ENCODE measurements at places on chromosomes 7 and 10. TPM values are rescaled to one million over a fixed set of nuclear protein-coding genes. Genes with fewer than 3 reads are reported as not detected.

DNA sequence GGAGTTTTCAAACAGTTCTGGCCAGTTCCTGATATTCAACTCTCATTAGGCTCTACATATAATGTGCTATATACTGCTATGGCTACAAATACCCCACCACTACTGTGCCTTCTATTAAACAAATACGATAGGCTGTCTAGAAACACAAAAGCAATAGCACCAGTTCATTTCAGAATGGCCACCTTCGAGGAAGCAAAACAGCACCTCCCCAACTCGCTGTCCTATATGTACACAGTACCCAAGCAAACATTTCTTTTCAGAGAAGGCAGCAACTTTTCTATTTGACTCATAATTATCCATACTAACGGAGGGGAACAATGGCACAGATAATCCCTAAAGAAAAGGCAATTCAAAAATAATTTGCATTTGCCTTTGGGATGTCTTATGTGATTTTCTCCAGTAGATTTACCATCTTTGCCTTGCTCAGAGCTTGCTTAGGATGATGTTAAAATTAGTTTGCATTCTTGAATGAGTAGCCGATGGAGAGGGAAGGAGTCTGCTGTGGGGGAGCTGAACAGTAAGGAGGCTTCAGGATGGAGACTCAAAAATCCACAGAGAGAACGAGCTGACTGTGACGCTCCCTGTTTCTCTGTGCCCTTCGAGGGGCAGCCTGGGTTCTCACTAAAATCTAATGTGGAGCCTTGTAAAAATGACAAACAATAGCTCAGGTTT lies 218.7 kb downstream of the FANK1 start:
- no peak for DNase-seq
- H3K36me3 ChIP-seq: no peaks in the 10 kb centered on the region
- H3K27ac ChIP-seq: no peak overlapping the region
- no peaks in the 10 kb centered on the region for H3K27me3 ChIP-seq
- peaks cover 17% of the 10 kb centered on the region for H3K4me1 ChIP-seq

- H3K4me1 ChIP-seq: no peaks in the 10 kb centered on the region
- H3K27ac ChIP-seq: no peak overlapping the region
- DNase-seq: no peak
- no peaks in the 10 kb centered on the region for H3K27me3 ChIP-seq
Observed at GRCh38 chr10:37344413-37344812, 219.0 kb downstream of the ANKRD30A start.

DNA sequence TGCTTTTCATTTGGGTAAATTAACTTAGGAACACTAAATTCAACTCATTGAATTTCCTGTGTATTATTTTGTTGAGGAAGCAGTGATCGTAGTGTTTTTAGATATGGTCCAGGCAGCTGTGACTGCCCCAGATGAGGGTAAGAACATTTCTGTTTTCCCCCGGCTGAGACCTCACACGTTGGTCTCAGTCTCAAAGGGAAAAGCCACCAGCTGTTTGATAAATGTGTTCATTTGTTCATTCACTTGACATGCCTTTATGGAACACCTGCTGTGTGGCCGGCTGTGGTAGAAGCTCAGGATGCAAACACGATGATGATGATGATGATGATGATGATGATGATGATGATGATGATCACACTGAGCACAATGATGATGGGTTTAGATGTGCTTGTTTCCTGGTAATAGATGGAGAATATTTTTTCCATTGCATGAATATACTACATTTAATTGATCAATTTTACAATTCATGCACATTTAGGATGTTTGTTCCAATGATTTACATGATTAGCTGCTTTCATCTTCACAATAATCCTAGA lies 125.6 kb upstream of the ZNF32 start:
- no peaks in the 10 kb centered on the region for H3K36me3 ChIP-seq
- no peak overlapping the region for H3K27ac ChIP-seq
- no peak for DNase-seq
- H3K4me1 ChIP-seq: no peaks in the 10 kb centered on the region
- no peaks in the 10 kb centered on the region for H3K27me3 ChIP-seq

DNA sequence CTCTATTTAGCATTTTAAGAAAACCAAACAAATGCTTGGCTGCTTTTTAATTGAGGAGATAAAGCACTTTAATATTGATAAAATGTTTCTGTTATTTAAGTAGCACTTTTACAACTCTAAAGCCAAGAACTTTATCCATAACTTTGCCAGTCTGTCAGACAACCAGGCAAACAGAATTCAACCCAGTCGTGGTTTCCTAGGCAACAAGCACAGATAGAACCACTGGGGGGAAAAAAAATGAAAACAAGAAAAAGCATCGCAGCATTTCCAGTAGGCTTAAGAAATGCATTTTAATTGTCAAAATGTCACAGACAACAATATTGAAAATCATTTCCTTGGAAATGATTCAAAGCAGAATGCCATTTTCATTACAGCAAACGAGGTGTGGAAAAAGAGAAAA lies 323.4 kb downstream of the PARD3 start:
- peaks cover 16% of the 10 kb centered on the region for H3K4me1 ChIP-seq
- no peak overlapping the region for H3K4me3 ChIP-seq
- no peaks in the 10 kb centered on the region for H3K27me3 ChIP-seq
- no peak for DNase-seq
- no peaks in the 10 kb centered on the region for H3K36me3 ChIP-seq

GRCh38 chr10:43955002-43955596 lies 306.4 kb upstream of the ZNF32 start:
- no peak overlapping the region for H3K27ac ChIP-seq
- H3K4me3 ChIP-seq: no peak overlapping the region
- H3K27me3 ChIP-seq: no peaks in the 10 kb centered on the region
- H3K4me1 ChIP-seq: peaks cover 7% of the 10 kb centered on the region
- no peaks in the 10 kb centered on the region for H3K36me3 ChIP-seq

- peaks cover 3% of the 10 kb centered on the region for H3K36me3 ChIP-seq
- H3K4me1 ChIP-seq: peaks cover 48% of the 10 kb centered on the region
Observed at GRCh38 chr10:93596539-93596938, 4.5 kb downstream of the RBP4 start.

- H3K4me1 ChIP-seq: peaks cover 6% of the 10 kb centered on the region
- peaks cover 74% of the 10 kb centered on the region for H3K27me3 ChIP-seq
- no peaks in the 10 kb centered on the region for H3K36me3 ChIP-seq
- H3K27ac ChIP-seq: no peak overlapping the region
- no peak overlapping the region for H3K4me3 ChIP-seq
- no peak for DNase-seq
Observed at GRCh38 chr7:143361552-143362130, 872 bp downstream of the FAM131B start.

- H3K27ac ChIP-seq: no peak overlapping the region
- H3K36me3 ChIP-seq: peaks cover 54% of the 10 kb centered on the region
- no peaks in the 10 kb centered on the region for H3K27me3 ChIP-seq
- no peak overlapping the region for H3K4me3 ChIP-seq
Observed at GRCh38 chr10:12179606-12180170, 16.0 kb downstream of the NUDT5 start.

GRCh38 chr7:155747209-155747608 lies 65.1 kb downstream of the SHH start:
- H3K4me3 ChIP-seq: no peak overlapping the region
- no peaks in the 10 kb centered on the region for H3K4me1 ChIP-seq
- H3K27me3 ChIP-seq: no peaks in the 10 kb centered on the region

DNA sequence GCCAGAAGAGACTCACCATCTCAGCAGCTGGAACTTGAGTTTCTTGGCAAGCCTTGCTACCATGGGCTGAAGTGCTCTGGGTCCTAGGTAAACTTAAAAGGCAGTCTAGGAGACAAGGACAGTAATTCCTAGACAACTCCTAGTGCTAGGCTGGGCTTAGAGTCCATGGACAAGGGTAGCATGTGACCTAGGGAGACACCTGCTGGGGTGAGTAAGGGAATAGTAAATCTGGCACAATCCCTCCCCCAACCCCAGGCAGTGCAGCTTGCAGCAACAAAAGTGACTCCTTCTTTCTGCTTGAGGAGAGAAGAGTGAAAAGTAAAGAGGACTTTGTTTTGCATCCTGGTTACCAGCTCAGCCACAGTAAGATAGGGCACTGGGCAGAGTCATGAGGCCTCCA lies 316.5 kb upstream of the IMMP2L start:
- DNase-seq: no peak
- H3K27ac ChIP-seq: no peak overlapping the region
- H3K27me3 ChIP-seq: no peaks in the 10 kb centered on the region
- no peaks in the 10 kb centered on the region for H3K4me1 ChIP-seq

- no peaks in the 10 kb centered on the region for H3K27me3 ChIP-seq
- H3K36me3 ChIP-seq: peaks cover 86% of the 10 kb centered on the region
- H3K27ac ChIP-seq: no peak overlapping the region
- DNase-seq: no peak
- H3K4me3 ChIP-seq: no peak overlapping the region
Observed at GRCh38 chr10:77812741-77813140, 113.8 kb downstream of the DLG5 start.

- H3K4me1 ChIP-seq: peaks cover 29% of the 10 kb centered on the region
- H3K4me3 ChIP-seq: no peak overlapping the region
- H3K36me3 ChIP-seq: peaks cover 34% of the 10 kb centered on the region
- H3K27me3 ChIP-seq: no peaks in the 10 kb centered on the region
- H3K27ac ChIP-seq: no peak overlapping the region
- no peak for DNase-seq
Observed at GRCh38 chr7:140034421-140034820, 28.3 kb downstream of the PARP12 start.

- DNase-seq: no peak
- H3K27me3 ChIP-seq: no peaks in the 10 kb centered on the region
- no peak overlapping the region for H3K4me3 ChIP-seq
- H3K36me3 ChIP-seq: no peaks in the 10 kb centered on the region
- no peak overlapping the region for H3K27ac ChIP-seq
Observed at GRCh38 chr10:107425931-107426553, 261.5 kb upstream of the SORCS1 start.

- H3K36me3 ChIP-seq: no peaks in the 10 kb centered on the region
- H3K27ac ChIP-seq: no peak overlapping the region
- H3K4me1 ChIP-seq: no peaks in the 10 kb centered on the region
- H3K27me3 ChIP-seq: no peaks in the 10 kb centered on the region
- no peak overlapping the region for H3K4me3 ChIP-seq
Observed at GRCh38 chr7:137867289-137867688, 20.5 kb upstream of the DGKI start.

- H3K27me3 ChIP-seq: no peaks in the 10 kb centered on the region
- H3K27ac ChIP-seq: no peak overlapping the region
- no peak overlapping the region for H3K4me3 ChIP-seq
- peaks cover 7% of the 10 kb centered on the region for H3K4me1 ChIP-seq
- H3K36me3 ChIP-seq: no peaks in the 10 kb centered on the region
Observed at GRCh38 chr10:78165172-78165571, 131.5 kb downstream of the RPS24 start.

The CALML3 gene
- not detected for total RNA-seq

The ZNF804B gene
- not detected for total RNA-seq

All from SJSA1 (cell line).